ENCODE measurements at places on chromosomes 12 and 14. TPM values are rescaled to one million over a fixed set of nuclear protein-coding genes. Genes with fewer than 3 reads are reported as not detected.
A peak's percentile ranks its signal among the peaks of the same experiment; 100 is the strongest.

DNA sequence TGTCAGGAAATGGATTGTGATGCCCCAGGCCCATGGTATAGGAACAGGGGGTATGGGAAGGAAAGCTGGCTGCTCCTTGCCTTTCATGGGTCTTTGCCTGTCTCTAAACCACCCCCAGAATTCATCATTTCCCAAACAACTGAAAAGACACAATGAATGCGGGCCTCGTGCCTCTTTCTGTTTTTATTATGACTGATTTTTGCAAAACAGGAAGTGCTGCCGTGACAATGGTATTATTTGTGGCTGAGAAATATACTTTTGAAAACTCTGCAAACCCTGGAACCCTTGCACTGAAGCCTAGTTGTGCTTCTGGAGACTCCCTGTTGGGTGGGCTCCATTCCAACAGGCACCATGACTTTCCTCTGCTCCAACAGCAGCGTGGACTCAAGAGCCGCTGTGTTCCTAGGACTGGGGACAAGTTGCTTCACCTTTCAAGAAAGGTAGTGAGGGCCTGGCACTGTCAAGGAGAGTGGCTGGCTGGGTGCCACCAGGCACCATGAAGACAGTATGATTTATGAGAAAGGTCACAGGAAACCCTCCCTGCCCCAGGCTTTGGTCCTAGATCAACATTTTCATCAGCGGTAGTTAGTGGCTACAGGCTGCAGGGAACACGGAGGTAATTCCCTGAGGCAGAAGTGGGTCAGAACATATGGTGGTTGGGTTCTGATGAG is 4.8 kb upstream of the DGLUCY start:
- no peak for DNase-seq

SSPN gene
- total RNA-seq = not detected

FITM1 gene
- total RNA-seq = 0.20 TPM

DNA sequence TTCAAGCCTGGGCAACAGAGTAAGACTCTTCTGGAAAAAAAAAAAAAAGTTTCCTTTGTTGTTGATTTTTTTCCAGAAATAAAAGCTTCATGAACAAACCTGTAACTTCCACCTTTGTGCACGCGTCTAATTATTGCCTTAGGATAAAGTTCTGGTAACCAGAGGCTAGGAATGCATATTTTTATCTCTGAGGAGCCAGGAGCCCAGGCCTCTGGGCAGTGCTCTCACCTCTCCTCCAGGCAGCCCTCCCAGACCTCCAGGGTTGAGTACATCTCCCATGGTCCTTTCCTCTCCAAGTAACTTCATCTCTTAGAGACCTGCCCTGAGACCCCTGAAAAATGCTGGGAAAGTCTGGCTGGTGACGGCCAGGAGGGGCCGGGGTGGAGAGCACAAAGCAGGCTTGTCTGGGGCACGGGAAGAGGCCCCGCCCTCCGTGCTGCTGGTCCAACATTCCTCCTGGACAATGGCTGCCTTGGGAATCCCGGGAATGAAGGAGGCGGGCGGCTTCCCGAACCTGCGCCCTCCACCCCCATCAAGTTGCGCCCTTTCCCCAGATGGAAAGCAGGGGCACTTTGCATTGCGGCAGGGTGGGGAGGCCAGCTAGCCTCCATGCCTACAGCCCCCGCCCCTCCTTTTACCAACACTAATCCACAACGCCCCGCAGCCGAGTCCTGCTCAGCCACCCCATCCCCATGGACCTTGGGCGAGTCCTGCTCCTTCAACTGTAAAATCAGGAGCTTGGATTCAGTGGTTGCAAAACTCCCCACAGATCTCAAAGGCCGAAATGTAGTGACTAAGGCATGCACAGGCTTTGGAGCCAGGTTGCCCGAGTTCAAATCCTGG is 7.3 kb upstream of the FIGNL2 start:
- no peak for DNase-seq

DNA sequence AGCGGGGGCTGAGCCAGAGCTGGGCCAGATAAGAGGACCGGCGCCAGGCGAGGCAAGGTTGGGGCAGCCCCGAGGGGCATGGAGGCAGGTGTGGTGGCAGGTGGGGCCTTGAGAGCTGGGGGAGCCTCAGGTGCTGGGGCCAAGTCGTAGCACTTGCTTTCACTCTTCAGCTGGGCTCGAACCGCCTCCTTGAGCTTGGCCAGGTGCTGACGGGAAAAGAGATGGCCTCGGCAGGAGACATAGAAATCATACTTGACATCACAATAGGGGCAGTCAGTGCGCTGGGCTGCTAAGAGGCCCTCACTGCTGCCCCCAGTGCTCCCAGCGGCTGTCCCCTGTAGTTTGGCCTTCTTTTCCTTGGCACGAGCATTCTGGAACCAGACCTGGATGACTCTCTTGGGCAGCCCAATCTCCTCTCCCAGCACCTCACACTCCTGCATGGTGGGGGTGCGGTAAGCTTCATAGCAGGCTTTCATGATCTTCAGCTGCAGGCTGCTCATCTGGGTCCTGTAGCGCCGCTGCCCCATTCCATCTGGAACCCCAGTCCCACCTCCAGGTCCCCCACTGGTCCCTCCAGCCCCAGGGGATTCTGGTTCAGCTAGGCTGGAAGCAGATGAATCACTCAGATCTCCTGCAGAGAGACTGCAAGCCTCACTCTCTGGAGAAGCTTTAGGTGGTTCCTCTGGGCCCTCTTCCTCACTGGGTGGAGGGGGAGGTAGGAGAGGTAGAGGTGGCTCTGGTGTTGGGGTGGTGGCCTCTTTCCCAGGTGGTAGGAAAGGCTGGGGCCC is 28.1 kb downstream of the ZFHX2 start:
- DNase-seq = no peak

TAS2R9 gene
- not detected for total RNA-seq

TMEM30B gene
- 0.04 TPM for total RNA-seq

DNA sequence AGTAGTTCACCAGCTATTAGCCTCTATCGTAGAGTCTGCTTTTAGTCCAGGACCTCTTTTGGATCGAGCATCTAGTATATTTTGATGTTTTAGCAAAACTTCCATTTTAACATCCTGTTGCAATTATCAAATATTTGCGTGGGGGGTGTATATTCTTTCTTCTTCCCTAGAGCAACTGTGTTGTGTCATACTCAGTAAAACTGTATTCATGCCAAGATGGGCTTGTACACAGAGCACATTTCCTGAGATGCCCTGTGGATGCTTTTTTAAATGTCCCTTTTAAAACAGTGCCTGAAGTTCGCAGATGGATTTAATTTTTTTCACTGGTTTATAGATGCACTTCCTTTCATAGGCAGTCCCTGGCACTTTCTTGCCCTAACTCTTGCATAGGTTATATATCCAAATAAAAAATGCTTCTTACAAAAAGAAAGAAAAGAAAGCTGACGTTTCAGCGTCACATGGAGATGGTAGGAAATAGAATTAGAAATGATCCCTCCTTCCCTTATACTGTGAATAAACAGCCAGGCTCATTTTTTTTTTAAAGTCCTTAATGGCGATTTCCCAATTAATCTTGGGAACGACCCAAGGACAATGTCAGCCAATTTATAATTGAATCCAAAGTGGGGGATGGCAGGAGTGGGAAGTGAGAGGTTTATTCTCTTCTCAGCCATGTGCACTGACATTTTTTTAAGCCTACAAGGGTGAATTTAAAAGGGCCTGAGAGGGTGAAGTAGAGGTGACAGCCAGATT is 247.0 kb downstream of the SLC41A2 start:
- DNase-seq = no peak

DNA sequence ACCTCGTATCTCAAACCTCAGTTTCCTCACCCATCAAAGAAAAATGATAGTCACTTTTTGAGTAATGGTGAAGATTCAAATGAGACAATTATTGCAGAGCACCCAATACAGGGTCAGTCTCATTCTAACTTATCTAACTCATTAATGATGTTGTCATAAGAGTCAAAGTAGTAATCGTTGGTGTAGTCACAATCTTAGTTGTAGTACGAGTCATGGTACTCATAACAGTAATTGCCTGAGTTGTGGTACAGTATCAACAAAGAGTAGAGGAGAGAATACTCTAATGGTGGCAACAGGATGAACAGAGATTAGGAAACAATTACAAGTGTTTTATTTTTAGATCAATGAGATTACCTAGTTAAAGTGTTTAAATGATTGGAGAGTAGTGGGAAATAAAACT is 93.6 kb upstream of the TMTC2 start:
- no peak for DNase-seq

- DNase-seq = peak; percentile 72
Measured at GRCh38 chr14:102510616-102511520, 1.3 kb upstream of the ANKRD9 start.

GPR84 gene
- total RNA-seq = not detected

DNA sequence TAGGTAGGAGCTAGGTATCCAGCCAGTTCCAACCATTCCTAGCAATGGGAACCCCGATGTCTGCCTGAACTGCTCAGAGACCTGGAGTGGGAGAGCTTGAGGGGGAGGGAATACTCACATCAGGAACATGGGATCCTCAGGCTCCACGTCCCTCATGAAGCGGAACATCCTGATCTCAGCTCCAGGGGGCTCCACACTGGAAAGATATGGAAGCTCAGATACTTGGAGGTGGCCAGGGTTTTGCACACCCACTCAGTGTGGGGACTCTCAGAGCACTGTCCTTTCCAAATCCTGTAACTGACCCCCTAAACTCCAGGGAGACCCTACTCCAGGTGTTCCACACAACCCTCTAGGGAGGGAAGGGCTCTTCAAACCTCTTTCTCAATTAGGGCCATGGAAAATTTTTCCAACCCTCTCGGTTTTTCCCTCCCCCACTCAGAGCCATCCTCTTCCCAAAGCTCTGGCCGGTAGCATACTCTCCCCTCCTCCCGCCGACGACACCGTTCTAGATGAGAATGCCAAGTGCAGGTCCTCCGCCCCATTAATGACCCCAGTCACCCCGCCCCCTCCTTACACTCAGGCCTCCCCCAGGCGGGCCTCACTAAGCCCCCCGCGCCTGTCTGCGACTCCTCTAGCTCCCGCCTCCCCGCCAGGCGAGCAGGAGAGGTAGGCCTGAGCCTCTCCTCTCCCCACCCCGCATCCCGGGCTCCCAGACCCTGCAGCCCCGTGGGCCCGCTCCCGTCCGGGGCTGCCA is 597 bp downstream of the MLF2 start:
- DNase-seq = peak; percentile 62

DNA sequence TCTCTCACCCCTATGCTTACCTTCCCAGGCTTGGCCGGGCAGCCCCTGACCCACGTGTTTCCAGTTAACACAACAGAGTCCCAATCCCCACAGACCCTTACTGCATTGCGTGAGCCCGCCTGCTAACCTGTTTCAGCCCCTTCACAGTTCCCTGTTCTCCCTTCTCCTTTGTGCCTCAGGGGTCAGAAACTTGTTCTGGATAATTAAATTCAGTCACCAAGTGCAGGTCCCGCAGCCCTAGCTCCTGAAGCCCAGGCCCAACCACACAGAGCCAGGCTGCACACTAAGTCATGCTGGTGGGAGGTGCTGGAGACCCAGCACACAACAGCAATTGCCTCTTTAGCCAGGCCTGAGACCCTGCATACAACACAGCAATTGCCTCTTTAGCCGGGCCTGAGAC is 9.6 kb downstream of the ISM2 start:
- no peak for DNase-seq

TRIM9 gene
- total RNA-seq = 0.09 TPM

- no peak for DNase-seq
Measured at GRCh38 chr12:28938581-28939235, 210.4 kb upstream of the FAR2 start.

- DNase-seq = peak; percentile 15
Measured at GRCh38 chr14:30295980-30296379, 263.0 kb upstream of the G2E3 start.

DNA sequence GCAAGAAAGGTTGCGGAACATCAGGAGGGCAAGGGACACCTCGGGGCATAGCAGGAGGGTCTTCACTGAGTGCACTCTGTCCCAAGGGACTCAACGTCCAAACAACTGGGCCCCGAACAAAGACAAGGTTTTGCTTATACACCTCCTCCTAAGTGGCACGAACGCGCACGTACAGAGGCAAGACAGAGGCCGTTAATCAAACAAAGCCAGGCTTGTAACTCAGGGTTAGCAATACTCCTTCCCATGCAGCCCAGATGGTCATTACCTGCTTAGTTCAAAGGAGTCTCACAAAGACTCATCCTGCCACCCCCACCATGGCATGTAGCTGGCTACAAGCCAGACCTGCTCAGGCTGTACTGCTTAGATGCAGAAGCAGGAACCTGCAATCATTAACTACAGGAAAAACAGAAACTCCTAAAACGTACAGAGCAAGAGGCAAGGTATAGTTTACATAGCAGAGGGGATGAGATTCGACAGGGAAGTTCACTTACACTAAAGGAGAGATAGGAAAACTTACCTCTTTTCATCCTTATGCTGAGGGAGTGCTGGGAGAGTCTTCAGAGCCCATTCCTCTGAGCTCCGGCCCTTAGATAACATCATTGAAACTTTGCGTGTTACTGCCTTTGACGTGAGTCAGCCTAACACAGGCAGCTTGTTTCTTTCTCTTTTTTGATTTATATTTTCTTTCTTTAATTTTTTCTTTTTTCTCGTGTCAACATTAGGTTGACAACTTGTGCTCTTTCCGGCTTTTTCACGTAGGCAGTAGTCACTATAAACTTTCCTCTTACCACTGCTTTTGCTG is 1319.1 kb downstream of the TMEM121 start:
- no peak for DNase-seq

- DNase-seq = no peak
Measured at GRCh38 chr14:62602712-62603111, 442.5 kb downstream of the KCNH5 start.

KITLG gene
- 0.09 TPM for total RNA-seq

- DNase-seq = no peak
Measured at GRCh38 chr14:75144944-75145343, 18.1 kb upstream of the NEK9 start.

PAX9 gene
- 3.4 TPM for total RNA-seq

- no peak for DNase-seq
Measured at GRCh38 chr12:118035190-118036041, 18.9 kb downstream of the RFC5 start.

- no peak for DNase-seq
Measured at GRCh38 chr14:42715316-42715715, 1108.6 kb downstream of the LRFN5 start.

DNA sequence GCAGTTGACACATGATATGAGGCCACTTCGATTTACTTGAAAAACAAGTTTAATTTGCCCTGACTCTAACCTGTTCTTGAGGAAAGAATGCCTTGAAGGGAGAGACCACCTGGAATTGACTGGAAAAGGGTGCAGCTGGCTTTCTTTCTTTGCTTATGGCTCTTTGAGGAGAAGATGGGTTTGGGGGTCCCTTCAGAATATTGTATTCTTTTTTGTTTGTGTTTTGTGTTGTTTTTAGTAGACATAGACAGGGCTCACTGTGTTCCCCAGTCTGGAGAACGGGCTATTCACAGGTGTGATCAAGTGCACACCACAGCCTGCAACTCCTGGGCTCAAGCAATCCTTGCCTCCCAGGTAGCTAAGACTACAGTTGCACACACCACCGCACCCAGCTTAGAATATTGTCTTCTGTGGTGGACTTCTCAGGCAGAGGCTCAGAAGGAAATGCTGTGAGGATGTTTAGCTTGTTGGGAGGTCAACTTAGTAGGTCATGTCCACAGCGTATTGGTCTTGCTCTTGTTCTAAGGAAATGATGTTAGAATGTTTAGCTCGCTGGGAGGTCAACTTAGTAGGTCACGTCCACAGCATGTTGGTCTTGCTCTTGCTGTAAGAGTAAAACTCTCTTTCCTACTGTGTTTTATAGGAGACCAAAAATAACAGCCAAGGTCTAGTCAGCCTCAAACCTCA is 1.5 kb upstream of the NRL start:
- no peak for DNase-seq

- DNase-seq = peak; percentile 30
Measured at GRCh38 chr14:59360923-59361794, 104.0 kb downstream of the GPR135 start.

GRCh38 chr14:69010648-69011047 is 31.5 kb upstream of the ACTN1 start:
- no peak for DNase-seq

GRCh38 chr14:98501836-98502235 is 770.2 kb downstream of the BCL11B start:
- no peak for DNase-seq

- DNase-seq = no peak
Measured at GRCh38 chr12:131232036-131232435, 278.3 kb downstream of the ADGRD1 start.

Data from K562 (cell line).